NCI-H1436 (cell line): ENCODE measurements at places on chromosomes 12 and 14.

DNA sequence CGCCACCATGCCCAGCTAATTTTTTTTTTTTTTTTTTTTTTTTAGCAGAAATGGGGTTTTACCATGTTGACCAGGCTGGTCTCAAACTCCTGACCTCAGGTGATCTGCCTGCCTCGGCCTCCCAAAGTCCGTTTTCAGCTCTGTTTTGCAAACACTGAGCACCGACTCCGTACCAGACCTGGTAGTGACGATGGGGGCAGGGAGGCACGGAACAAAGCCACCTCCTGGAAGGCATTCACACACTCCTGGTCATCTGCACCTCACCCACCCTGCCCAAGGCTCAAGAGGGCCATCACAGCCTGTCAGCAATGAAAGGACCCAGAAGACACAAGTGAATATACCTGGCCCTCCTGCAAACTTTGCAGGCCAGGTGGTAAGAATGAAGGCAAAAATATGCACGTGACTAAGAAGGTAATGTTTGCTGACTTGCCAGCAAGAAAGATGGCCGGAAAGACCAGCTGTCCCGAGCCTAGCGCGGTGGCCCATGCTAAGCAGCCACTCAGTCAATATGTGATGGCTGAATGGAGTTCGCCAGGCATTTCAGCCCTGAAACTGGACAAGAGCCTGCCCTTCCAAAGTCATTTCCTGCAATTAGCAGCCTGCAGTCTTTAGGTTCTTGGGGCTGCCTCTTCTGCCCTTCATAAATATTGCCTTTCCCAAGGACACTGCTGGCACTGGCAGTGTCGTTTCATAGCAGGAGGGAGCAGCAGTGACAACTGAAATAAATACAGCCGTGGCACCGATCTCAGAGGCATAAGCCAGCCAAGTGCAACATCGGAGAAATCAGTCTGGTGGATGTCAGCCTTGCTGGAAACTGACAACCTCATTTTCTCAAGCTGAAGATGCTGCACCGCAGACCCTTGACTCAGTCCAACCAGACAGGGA is 17.6 kb downstream of the MMAB start:
- DNase-seq, result no peak

DNA sequence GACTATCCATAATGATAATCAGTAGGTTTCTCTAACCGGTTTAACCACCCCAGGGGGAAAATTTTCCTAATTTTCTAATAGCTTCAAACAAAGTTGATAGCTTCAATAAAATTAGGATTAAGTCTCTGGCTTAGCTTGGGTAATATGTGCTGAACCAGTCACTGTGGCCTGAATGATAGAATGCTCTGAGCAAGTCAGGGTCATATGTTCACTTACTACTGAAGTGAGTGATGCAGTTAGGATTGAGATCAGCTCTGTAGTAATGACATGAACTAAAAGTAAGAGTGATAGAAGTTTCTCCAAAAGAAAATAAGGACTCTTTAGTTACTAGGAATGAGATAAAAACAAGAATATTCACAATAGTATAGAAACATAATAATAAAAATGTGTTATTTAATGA is 32.6 kb downstream of the ETNK1 start:
- DNase-seq, result no peak

- DNase-seq, result no peak
Measured at GRCh38 chr14:102652194-102652593, 59.7 kb downstream of the RCOR1 start.

DNA sequence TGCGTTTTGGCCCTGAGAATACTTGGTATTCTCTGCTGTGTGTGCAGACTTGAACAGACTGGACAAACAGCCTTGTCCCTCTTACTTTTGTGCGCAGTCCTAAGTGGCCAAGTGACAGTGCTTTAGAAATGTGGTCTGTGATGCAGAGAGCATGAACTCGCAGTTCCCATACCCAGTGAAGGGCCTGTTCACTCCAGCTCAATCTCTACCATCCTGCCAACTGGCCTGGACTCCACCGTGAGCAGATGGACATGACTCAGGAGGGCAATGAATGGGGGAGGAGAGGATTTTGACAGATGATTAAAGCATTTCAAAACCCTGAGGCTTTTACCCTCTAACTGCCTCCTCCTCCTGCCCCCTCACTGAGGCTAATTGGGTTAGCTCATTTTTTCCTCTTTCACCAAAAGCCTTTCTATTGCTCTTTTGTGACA is 62.5 kb upstream of the PYGL start:
- DNase-seq, result no peak

DNA sequence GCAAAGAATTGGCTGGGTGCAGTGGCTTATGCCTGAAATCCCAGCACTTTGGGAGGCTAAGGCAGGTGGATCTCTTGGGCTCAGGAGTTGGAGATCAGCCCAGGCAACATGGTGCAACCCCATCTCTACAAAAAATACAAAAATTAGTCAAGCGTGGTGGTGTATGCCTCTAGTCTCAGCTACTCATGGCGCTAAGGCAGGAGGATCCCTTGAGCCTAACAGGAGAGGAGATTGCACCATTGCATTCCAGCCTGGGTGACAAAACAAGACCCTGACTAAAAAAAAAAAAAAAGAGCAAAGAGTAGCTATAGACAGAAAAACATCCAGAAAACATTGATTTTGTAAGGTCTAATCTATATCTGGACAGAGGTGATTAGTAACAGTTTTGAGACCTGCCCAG is 25.0 kb downstream of the KIF21A start:
- DNase-seq, result no peak

GRCh38 chr14:105155071-105155651 is 13.4 kb downstream of the JAG2 start:
- no peak for DNase-seq
